ENCODE measurements at places on chromosomes 5 and 9. TPM values are rescaled to one million over a fixed set of nuclear protein-coding genes. Genes with fewer than 3 reads are reported as not detected.

The SLC2A8 gene
- total RNA-seq: 21.0 TPM

The LMX1B gene
- 1.6 TPM for total RNA-seq

The ANKRD31 gene
- total RNA-seq: 0.24 TPM

The LHX6 gene
- total RNA-seq: 13.8 TPM

The BICD2 gene
- total RNA-seq: 37.2 TPM

GRCh38 chr5:9380109-9380508, 165.8 kb downstream of the SEMA5A start:
- DNase-seq: no peak

DNA sequence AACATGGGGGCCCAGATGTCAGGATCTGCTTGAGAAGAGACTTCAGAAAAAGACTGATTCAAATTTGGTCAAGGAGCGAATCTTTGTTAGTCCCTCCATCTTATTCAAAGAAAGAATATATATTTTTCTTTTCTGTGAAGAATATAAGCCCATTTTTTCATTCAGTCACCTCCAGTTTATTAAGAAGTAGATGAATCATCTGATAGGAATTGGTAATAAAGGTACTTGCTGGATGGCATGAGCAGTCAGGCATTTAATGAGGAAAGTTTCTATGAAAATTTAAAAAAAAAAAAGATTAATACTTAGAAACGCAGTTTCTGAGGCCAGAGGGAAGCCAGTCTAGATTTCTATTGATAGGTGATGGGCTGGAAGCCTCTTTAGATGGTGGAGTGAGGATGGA, 373.1 kb upstream of the SMC2 start:
- DNase-seq: no peak

- DNase-seq: no peak
These were observed 468.6 kb downstream of the CDH18 start for GRCh38 chr5:19519448-19519847.

DNA sequence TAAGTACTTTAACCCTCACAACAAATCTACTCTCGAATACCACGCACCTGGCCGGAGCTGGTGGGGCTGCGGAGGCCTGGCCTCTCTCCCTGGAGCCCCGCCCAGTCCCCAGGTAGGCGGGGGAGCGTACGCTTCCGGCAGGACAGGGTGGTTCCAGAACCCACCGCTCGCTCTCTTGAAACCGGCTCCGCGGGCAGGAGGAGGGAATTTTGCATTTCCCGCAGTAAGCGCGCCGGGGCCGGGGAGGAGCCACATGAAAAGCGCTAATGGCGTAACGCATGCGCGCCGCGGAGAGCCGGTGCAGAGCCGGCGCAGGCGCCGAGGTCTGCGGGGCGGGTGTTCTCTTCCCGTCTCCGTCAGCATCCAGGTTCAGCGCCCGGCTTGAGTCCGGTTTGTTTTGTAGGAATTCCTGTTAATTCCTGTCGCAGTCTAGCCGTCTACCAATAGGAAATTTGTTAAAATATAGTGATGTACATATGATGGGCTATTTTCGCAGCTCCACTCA, 20.8 kb downstream of the CAVIN4 start:
- DNase-seq: peak; percentile 88

GRCh38 chr5:97547430-97547829, 364.4 kb upstream of the RIOK2 start:
- DNase-seq: no peak

DNA sequence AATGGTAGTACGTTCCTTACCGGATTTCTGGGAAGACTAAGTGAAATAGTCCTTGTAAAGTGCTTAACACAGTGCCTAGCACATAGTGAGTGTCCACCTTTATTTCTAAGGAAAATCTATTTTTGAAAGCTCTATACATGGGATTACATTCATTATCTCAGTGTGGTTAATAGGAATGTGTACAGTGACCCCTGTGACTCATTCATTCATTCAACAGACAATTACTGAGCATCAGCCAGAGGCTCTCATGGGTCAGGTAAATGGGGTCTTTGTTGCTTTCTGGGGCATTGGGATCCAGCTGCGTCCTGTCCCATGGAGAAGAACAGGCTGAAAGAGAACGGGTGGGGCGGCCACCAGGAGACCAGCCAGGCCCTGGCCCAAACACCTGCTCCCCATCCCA, 226.2 kb upstream of the TBC1D2 start:
- DNase-seq: no peak

GRCh38 chr9:105154723-105155191, 89.7 kb upstream of the SLC44A1 start:
- DNase-seq: no peak

DNA sequence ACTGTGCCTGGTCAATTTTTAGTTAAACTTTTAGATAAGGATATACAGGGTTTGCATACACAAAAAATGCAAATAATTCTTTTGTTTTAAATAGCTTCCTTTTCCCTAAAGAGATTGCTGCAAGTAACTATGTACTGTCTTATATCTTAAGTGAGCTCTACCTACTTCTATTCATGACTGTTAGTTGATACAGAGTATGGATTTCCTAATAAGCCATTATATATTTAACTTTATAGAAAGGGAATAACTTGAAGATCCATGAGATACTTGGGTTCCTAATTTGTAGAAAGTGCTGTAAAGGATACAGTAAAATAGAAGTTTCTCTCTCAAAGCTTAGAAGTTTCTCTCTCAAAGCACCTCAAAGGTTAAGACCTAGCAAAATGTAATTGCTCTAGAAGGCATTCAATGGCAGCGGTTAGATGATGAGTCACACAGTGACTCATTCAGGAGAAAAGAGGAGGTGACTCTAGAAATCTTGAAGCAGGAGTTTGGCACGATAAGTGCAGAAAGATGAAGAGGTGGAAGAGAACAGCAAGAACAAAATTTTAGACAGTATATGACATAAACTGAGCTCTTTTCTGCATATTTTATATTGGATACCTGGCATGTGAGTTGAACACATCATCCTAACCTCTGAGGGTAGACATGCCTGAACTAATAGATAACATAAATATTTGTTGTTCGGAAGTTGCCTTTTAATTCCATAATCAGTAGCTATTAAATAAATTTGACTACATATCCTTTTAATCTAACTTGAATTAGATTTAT, 5.5 kb upstream of the DNAJC21 start:
- no peak for DNase-seq

DNA sequence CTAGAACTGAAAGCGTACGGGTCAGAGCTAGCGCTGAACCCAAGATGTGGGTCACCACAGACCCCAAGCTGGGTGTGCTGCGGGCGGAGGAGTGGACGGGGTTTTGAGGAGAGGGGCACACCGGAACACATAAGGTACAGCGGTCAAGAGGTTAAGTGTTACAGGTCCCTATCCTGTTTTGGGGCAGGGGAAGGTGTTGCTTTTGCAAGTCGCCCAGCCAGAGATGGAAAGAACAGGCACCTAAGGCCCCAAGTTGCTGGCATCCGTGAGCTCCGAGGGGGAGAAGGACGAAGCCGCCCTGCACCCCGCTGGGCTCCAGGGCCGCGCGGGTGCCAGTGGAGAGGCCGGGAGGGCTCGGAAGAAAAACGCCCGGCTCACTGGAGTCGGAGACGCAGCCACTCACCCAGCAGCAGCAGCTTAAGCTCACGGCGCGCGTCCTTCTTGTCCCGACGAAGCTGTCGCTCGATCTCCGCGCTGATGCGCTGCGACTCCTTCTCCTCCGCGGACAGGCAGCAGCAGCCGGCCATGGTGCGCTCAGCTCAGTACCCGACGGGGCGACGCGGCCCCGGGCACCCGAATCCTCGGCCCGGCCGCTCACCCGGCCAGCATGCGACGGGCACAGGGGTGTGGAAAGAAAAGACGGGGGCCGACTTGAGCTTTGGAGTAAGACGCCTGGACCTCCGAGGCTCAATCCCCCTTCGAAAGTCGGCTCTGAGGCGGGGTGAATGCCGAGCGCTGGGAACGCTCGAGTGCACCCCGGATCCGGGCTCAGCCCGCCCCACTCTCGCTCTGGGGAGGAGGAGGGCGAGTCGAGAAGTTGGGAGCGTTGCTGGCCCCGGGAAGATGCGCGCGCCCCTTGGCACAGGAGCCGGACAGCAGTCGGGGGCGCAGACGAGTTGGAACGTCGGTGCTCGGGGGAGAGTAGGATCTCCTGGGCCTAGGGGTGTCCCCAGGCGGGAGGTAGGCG, 572 bp downstream of the GNA14 start:
- peak; percentile 78 for DNase-seq

DNA sequence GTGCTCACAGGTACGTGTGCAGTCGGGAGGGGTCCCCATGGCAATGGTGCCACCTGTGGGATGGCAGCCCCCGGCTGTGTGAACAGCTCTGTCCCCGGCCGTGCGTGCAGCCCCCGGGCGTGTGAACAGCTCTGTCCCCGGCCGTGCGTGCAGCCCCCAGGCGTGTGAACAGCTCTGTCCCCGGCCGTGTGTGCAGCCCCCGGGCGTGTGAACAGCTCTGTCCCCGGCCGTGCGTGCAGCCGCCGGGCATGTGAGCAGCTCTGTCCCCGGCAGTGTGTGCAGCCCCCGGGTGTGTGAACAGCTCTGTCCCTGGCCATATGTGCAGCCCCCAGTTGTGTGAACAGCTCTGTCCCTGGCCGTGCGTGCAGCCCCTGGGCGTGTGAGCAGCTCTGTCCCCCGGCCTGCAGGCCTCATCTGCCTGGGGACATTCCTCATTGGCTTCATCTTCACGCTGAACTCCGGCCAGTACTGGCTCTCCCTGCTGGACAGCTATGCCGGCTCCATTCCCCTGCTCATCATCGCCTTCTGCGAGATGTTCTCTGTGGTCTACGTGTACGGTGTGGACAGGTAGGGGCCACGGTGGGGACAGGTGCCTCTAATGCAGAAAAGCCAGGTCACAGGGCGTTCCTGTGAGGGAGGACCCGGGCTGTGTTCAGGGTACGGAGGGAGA, 5.9 kb upstream of the SLC6A18 start:
- no peak for DNase-seq

- no peak for DNase-seq
These were observed 236.5 kb downstream of the FBXL17 start for GRCh38 chr5:108145351-108145750.

DNA sequence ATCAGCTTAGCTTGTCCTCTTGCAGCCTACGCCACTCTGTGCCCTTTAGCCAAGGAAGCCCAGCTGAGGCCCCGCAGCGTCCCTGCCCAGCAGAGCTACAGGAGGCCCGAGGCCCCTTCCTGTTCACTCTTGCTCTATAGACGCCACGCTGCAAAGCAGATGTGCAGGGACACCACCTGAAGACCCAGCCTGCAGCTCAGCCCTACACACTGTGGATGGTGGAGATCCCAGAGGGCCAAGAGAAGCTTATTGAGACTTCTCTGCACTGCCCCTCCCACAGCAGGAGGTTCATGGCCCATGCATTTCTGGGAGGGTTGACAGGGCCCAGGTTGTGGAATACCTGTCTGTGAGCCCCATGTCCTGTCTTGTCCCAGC, 33.6 kb downstream of the IRF1 start:
- DNase-seq: no peak

GRCh38 chr9:77807281-77807683, 159.2 kb upstream of the GNA14 start:
- DNase-seq: no peak

- no peak for DNase-seq
These were observed 362.3 kb upstream of the POU5F2 start for GRCh38 chr5:94103514-94104245.

- no peak for DNase-seq
These were observed 367.9 kb downstream of the DIRAS2 start for GRCh38 chr9:90274725-90275124.

- DNase-seq: no peak
These were observed 236.1 kb upstream of the CDH12 start for GRCh38 chr5:23089286-23089685.

Measured in aorta (tissue), 5 donors.